ENCODE measurements at places on chromosomes 7 and 10. TPM values are rescaled to one million over a fixed set of nuclear protein-coding genes. Genes with fewer than 3 reads are reported as not detected.

The TMEM229A gene
- polyA plus RNA-seq, result 1.3 TPM

The MORN4 gene
- 12.4 TPM for polyA plus RNA-seq

The FOXI2 gene
- polyA plus RNA-seq, result 0.13 TPM

The DYDC2 gene
- polyA plus RNA-seq, result not detected

The ACTL6B gene
- polyA plus RNA-seq, result 1.4 TPM

The PROSER2 gene
- polyA plus RNA-seq, result 5.2 TPM

Measured in stomach (tissue), 19 donors.